ENCODE measurements at places on chromosomes 13 and 19.

- DNase-seq = no peak
These were observed 112.3 kb downstream of the MIPEP start for GRCh38 chr13:23776698-23777574.

DNA sequence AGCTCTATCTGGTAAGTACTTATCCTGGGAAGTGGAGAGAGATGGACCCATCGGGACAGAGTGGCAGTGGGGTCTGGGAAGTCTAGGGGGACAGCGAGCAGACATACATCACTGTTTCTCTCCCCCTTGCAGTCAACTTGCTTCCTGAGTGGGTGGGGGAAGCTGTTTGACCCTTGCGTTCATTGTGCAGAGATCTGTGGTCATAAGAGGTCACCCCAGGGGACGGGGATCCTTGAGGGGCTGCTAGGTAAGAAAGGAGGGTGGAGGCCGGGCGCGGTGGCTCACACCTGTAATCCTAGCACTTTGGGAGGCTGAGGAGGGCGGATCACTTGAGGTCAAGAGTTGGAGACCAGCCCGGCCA, 474 bp downstream of the ARHGEF18 start:
- DNase-seq = no peak

DNA sequence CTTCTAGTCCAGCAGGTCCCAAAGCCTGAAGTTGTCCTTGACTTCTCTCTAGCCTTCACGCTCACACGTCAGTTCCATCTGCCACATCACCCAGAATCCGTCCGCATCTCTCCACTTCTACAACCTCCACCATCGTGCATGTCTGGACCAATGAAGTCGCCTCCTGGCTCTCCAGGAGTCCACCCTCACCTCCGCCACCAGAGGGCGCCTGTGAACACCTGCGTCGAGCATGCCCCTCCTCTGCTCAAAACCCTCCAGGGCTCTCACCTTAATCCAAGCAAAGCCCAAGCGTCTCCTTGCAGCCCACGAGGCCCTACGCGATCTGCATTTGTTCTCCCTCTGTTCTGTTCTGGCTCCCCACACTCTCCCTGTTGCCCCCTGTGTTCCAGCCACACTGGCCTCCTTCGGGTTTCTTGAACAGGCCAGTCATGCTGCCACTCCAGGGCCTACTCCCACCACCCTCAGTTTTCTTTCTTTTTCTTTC, 3.7 kb downstream of the USHBP1 start:
- DNase-seq = peak; percentile 68

DNA sequence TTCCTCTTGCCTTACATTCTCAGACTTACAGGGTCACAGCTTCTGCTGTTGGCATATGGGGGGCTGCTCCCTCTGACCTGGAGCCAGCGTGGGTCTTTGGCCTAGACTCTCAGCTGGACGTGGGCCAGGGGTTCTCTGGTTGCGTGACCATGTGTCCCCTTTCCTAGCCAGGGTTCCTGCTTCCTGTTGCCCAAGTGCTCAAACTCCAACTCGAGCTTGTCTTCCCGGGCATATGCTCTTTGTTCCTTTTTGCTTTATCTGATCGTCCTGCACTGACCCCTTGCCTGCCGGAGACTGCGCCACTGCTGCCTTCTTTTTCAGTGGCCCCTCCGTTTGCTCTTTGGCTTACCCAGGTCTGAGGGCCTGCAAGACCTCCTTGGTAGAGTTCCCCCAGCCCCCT, 25.3 kb upstream of the GPR183 start:
- DNase-seq = no peak

GRCh38 chr13:31310356-31310755, 110.6 kb downstream of the B3GLCT start:
- no peak for DNase-seq

DNA sequence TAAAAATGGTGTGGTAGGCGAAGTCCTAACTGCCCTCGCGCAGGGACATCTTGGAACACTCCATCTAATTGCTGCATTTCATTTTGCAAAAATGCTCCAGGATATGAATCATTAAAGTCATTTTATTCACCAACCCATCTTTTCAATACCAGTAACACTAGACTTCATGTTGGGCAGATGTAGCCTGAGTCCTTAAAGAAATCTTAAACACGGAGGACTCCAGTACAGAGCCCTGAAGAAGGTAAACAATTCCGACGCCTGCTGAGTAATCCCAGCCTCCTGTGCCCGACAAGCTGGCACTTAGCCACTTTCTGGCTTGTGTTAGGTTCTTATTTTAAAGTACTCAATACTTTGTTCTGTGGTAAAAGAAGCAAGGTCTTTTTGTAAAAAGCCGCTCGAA, 58.0 kb upstream of the IRS2 start:
- no peak for DNase-seq

- peak; percentile 60 for DNase-seq
These were observed 4.9 kb upstream of the TNFSF14 start for GRCh38 chr19:6674868-6675305.

- DNase-seq = no peak
These were observed 26.7 kb upstream of the RNF113B start for GRCh38 chr13:98203646-98204326.

- no peak for DNase-seq
These were observed 2.7 kb downstream of the PRKACA start for GRCh38 chr19:14114854-14115253.

- no peak for DNase-seq
These were observed 114.6 kb upstream of the ZNF91 start for GRCh38 chr19:23509686-23510450.

- peak; percentile 27 for DNase-seq
These were observed 729 bp upstream of the ARID3A start for GRCh38 chr19:925087-925525.

DNA sequence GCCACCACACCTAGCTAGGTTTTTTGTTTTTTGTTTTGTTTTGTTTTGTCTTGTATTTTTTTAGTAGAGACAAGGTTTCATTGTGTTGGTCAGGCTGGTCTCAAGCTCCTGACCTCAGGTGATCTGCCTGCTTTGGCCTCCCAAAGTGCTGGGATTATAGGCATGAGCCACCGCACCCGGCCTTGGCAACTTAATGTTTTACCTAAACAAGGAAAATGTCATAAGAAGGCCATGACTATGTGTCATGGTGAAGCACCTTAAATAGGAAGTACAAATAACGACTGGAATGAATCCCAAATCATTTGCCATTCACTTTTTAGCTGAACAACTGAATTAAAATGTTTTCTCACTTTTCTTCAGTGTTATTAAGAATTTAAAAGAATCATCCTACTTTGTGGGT, 465.2 kb downstream of the KCTD12 start:
- no peak for DNase-seq

GRCh38 chr13:24099490-24099889, 61.0 kb upstream of the SPATA13 start:
- no peak for DNase-seq

GRCh38 chr19:33388231-33388724, 14.8 kb downstream of the CEBPG start:
- no peak for DNase-seq

- DNase-seq = peak; percentile 3
These were observed 133.7 kb downstream of the RAP2A start for GRCh38 chr13:97567510-97568243.

DNA sequence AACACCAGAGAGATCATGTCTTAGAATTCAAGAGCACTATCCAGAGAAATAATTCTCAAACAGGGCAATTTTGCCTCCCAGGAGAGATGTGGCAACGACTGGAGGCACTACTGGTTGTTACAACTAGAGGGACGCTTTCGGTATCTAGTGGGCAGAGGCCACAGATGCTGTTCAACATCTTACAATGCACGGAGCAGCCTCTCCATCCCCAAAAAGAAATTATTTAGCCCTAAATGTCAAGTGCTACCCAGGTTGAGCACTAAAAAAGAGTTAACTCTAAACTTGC, 78.6 kb downstream of the ABCC4 start:
- no peak for DNase-seq

DNA sequence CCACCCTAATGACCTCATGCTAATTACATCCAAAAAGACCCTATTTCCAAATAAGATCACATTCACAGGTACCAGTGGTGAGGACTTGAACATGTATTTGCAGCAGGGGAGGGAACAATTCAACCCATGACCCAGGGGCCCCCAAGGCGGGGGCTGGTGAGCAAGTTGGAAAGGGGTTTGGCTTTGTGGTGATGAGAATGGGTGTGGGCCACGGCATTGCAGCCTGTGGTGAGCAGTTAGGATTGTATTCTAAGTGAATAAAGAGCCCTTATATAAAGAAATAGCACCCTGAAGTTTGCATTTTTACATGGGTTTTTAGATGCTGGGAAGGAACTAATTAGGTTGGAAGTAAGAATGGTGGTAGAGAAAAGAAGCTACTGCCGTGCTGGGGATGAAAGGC, 694.2 kb downstream of the EFNB2 start:
- DNase-seq = no peak

DNA sequence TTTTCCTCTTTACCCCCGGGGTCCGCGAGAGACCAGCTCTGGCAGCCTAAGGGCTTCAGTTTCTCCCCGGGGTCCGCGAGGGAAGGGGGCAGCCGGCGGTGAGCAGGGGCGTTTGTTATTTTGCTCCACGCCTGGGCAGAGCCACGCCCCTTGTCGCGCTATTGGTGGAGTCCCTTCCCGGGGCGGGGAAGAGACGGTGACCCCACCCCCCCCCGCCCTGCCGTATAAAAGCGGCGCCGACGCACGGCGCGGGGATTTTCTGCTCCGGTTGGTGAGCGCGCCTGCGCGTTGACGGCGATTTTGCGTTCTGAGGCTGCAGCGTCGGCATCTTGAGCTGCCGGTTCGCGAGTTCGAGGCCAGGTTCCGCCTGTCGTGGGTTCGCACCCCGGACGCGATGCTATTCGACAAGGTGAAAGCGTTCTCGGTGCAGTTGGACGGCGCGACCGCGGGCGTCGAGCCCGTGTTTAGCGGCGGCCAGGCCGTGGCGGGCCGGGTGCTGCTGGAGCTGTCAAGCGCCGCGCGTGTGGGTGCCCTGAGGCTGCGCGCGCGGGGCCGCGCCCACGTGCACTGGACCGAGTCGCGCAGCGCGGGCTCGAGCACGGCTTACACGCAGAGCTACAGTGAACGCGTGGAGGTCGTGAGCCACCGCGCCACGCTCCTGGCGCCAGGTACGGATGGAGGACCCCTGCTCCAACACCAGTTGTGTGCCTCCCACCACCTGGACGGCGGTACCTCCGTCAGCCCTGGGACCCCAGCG, at the start of gene ARRDC2:
Gene ARRDC2 (plus strand): TSS at position 254 of the 757 bp plus-strand sequence. CDS start 141 bp downstream, at position 395.
- peak; percentile 68 for DNase-seq

- DNase-seq = no peak
These were observed at the start of gene IGFL2 for GRCh38 chr19:46147791-46148288. IGFL2 (plus strand) TSS chr19:46148238; CDS start chr19:46148279, 41 bp downstream.

DNA sequence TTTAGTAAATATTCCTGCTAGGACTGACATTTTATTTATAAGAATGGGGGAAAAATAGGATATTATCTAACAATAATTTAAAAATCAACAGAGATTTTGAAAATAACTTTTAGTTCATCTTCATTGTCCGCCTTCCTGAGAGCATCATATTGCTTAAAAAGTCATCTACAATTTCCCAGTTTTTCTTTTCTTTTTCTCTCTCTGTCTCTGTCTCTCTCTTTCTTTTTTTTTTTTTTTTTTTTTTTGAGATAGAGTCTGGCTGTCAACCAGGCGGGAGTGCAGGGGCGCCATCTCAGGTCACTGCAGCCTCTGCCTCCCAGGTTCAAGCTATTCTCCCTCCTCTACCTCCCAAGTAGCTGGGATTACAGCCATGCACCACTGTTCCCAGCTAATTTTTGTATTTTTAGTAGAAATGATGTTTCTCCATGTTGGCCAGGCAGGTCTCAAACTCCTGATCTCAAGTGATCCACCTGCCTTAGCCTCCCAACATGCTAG, 276.3 kb downstream of the DACH1 start:
- no peak for DNase-seq

DNA sequence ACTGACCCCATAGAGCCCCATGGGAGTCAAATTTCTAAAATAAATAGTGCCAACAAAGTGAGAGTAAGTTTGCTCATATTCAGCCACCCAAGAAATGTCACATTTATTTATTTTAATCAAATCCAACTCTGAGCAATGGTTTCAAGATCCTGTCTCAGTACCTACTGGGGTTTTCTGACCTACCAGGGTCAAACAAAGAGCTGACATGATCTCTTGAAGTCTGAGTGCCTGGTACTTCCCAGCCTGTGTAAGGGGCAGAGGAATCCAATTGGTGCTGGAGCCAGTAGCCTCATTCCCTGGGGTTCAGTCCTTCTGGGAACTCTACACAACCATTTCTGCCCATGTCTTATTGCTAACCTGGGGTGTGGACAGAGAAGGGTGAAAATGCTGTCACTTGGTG, 104.6 kb upstream of the SERP2 start:
- DNase-seq = no peak

DNA sequence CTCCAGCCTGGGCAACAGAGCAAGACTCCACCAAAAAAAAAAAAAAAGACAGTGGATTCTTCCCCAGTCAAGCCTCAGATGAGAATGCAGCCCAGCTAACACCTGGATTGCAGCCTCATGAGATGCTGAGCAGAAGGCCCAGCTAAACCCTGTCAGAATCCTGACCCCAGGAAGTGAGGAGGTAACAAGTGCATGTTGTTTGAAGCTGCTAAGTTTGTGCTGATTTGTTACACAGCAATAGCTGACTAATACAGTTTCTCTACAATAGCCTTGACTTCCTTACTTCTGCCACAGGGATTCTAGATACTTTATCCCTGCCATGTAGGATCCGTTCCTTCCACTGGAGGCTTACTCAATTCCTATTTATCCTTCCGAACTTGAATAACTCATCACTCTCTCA, 20.5 kb downstream of the TMPRSS9 start:
- DNase-seq = no peak

DNA sequence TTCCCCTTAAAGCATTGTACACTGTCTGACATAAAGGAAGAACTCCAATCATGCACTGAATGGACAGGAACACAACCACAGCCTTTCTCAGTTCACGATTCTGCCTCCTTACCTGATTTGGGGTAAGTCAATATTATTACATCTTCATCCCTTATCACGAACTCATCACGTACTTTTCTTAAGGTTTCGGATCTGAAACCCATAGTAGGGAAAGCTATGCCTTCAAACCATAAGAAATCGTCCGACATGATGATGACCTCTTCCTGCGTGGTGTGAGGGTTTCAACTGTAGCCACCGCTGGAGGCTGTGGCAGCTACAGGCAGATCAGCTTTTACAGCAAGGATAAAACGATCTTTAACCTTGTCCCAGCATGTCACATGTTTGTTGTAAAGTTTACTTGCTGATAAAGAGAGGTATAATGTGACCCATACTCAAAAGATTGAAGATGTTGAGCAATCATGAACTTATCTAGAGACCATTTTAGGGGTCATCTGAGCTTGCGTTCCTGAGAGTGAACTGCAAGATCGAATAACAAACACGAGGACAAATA, at the start of gene SULT2A1:
Gene SULT2A1 (minus strand): TSS at position 306 of the 550 bp plus-strand sequence. CDS start 58 bp downstream, at position 248.
- DNase-seq = no peak

DNA sequence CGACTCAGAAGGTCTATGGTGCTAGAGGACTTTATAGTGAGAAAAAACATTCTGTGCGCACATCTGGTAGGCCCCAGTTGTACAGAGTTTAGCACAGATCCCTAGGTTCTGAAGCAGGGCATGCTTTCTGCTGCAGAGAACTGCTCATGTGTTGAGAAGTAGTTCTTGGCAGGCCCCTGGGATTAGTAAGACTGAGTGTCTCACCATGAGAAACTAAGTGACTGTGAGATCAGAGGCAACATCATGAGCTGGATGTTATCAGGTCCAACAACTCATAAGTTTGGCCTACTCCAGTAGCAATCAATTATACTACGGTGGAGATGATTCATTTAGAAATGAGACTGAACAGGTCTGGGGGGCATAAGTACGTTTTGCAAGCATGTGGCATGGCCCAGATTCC, 507.4 kb upstream of the KLF12 start:
- no peak for DNase-seq

- no peak for DNase-seq
These were observed 21.9 kb downstream of the COMP start for GRCh38 chr19:18768997-18769891.

Measured in RCC 7860 (cell line).